Sigmoid colon (tissue), 7 donors: ENCODE measurements at places on chromosomes 11 and 22.

DNA sequence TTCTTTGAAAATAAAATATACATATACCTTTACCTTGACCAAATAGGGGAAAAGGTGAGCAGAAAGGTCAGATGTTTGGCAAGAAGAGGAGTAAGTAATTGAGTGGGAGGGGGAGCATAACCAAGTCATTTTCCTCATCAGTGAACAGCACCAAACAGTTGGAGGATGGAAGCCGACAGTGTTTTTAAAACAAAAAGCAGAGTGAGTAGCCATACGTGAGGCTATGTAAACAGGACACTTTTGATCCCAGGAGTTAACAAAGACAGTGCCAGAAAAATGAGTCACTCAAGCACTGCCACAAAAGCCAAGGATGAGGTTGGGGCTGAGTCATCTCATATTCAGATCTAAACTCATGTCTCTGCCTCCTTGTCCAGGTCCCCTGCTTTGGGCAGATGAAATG is 734.7 kb downstream of the KCNA4 start:
- no peak for DNase-seq

- no peak for DNase-seq
Observed at GRCh38 chr11:130194241-130195023, 34.9 kb downstream of the ST14 start.

DNA sequence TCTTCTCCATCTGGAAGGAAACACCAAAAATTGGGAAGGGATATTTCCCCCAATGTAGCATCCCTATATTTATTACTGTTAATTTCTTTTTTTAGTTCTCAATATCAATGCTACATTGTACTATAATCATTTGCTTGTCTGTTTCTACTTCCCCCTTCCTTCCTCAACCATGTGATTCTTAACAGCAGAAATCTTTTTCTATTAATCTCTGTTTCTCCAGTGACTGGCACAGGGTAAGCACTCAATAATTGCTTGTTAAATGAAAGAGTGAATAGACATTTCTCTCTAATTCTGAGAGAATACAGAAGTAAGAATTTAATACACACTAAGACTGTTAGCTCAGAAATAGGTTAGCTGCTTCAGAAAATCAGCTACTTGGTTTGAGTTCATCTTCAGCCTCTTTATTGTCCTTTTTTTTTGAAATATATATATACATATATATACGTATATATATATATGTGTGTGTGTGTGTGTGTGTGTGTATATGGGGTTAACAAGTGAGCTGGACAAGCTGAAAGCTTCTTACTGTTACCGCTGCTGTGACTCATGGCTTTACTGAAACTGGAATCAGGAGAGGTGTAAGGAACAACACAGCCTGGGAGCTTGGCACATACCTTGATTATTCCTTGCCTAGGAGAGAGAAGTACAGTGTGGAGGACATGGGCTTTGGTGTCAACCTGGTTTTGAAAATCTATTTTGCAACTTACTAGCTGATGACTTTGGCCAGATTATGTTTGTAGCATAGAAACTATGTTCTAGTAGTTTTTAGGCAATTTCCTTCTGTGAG is 26.2 kb upstream of the PDE3B start:
- DNase-seq: no peak

GRCh38 chr22:40203572-40203971 is 25.8 kb downstream of the TNRC6B start:
- no peak for DNase-seq

DNA sequence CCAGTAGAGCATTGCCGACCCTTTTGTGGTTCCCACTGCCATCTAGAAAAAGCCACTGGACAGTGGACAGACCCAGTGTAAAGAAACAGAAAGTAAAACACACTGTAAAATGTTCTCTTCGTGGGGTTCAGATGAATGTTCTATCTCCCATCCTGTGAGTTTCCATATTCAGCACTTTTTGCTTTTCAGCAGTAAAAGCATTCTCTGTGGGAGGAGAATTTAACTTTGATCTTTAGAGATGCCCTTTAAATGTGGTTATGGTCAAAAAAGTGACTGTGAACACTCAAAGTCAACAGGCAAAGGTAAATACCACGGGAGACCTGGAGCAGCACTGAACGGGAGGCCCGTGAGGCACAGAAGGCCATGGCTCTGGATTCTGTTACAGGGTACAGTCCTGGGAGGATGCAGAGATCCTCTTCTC is 53.9 kb downstream of the FLI1 start:
- DNase-seq: no peak

DNA sequence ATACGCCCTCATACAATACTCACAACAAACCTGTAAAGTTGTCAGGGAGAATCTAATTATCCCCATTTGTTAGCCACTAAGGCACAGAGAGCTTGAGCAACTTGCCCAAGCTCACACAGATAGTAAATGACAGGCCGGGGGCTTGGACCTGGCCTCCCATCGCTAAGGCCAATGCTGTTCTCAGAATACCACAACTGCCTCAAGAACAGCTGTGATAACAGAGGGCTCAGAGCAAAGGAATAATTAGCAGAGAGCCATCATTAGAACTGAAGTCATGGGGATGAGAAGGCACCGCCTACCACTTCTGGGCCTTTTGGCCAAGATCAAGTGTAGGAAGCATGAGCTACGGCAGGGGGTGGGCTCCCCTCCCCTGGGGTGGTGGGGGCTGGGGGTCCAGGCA is 98.6 kb downstream of the FEZ1 start:
- DNase-seq: no peak

DNA sequence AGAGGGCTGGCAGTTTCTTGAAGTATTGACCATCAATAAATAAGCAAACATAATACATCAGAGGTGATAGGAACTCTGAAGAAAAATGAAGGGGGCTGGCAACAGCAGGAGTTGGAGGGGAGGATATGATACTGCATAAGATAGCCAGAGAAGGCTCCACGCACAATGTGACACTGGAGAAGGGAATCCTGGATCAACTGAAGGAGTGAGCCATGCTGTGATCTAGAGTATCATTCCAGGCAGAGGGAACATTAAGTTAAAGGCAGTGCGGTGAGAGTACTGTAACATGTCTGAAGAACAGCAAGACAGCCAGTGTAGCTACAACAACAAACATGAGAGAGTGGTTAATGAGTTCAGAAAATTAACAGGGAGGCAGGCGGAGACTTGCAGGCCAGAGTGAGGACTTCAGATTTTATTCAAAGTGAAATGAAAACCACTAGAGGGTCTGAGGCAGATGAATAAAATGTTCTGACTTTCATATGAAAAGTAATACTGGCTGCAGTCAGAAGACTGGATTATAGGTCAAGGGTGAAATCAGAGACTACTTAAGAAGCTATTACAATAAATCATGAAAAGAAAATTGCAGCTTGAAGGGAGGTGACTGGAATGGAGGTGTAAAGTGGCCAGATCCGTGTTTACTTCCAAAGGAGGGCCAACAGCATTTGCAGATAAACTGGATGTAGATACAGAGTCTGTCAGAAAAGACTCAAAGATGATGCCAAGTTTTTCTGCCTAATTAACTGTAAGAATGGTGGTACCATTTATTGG is 49.4 kb downstream of the RRAS2 start:
- no peak for DNase-seq

DNA sequence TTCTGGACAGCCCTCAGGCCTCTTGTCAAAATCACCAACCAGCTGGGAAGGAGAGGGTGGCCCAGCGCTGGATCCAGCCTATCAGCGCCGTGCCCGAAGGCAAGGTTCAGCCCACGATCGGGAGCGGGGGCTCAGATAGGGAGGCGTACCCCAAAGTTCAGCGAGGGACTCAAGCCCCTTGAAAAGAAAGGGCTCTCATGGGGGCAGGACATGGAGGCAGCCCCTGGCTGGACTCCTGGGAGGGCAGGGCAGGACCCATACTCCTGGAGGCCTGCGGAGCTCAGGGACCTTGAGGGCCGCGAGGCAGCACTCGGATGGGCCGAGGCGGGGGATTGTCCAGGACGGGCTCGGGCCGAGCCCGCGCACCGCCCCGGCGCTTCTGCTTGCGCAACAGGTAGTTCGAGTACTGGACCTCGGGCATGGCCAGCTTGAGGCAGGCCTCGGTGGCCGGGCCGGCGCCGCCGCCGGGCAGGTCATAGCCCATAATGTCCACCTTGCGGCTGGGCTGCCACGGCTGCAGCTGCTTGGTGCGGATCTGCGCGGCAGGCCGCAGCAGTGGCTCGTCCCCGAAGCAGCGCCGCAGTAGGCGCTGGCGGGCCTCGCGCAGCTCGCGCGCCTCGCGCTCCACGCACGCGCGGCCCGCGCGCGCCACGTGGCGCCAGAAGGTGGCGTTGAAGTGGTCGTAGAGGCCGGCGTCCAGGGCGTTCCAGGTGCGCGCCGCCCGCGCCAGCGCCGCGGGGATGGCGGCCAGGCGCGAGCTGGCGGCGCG is 6.5 kb downstream of the GAL3ST3 start:
- no peak for DNase-seq

- DNase-seq: no peak
Observed at GRCh38 chr11:89489930-89490329, 1.2 kb downstream of the NOX4 start.

DNA sequence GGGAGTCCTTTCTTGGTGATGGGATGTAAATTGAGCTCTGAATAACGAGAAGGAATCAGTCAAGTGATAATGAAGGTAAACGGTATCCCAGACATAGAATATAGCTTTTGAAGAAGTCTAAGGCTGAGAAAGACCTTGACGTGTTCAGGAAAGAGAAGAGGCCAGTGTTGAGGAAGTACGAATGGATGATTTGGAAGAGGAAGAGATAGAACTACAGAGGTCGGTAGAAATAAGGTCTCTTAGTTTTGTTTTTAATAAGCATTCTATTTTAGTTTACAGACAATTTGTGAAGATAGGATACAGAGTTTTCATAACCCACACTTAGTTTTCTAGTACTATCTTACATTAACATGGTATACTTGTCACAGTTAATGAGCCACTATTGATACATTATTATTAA is 1598.1 kb downstream of the FAM181B start:
- no peak for DNase-seq

DNA sequence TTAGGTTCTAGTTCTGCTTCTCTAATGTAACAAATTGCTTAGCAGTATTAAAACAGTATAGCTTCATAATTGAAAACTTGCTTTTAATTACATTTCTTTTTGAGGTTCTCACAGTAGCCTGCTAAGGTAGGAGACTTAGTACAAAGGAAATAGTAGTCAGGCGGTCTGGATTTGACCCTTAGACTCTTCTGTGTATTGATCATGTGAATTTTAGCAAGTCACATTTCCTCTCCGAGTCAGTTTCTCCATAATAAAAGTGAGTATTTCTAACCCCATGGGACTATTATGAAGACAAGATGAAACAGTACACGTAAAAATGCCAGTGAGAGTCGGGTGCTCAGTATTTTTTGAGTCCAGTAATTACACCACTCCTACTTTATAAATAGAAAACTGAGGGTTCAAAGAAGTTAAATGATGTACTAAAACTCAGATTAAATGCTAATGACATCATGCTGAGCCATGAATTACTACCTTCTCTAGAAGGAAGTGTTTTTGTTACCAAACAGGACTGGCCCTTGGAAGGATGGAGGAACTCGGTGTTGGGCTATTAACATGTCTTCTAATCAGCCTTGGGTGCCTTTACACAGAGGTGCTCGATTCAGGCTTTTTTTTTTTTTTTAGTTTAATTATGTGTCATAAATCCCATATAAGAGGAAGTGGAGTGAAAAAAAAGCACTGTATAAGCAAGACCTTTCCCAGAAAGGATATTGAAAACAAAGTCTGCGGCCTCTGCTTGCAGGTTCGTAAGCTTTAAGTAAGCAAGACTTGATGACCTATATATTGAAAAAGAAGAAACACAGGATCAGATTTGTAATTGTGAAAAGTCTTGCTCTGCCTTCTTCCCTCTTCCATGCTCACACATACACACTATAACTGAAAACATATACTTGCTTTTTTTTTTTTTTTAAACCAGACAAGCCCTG is 109.0 kb downstream of the EMSY start:
- DNase-seq: no peak

- no peak for DNase-seq
Observed at GRCh38 chr11:34929794-34930763, 13.7 kb downstream of the PDHX start.

DNA sequence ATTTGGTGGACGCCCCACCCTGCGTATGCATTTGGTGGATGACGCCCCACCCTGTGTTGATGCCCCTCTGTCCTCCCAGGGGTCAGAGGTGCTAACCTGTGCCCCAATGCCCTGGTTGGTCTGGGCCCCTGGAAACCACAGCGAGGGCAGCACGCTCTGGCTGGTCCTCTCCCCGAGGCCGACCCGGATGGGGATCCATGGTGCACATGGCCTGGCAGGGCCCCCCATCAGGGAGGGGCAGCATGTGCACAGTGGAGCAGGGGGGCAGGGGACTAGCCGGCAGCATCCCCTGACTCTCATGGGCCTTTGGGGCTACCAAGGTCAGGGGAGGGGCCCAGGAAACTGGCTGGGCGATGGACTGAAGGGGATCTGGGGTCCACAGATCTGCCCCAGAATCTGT is 7.6 kb upstream of the MUC5AC start:
- no peak for DNase-seq

DNA sequence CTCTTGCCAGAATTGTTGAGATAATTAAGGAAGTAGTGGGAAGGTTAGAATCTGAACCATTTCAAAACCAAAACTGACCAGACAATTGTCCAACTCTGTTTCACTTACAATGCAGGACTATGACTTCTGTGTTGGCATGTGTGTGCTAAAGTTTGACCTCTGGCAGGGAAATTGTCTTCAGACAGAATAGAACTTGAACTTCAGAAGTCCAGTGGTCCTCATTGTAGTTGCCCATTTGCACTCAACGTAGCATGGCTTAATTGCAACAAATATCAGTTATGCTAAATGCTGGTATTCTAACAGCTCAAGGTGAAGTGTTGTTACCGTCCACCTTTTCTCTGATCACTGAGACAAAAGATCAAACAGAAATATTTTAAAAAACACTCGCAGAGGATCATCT is 47.2 kb downstream of the BLID start:
- no peak for DNase-seq

DNA sequence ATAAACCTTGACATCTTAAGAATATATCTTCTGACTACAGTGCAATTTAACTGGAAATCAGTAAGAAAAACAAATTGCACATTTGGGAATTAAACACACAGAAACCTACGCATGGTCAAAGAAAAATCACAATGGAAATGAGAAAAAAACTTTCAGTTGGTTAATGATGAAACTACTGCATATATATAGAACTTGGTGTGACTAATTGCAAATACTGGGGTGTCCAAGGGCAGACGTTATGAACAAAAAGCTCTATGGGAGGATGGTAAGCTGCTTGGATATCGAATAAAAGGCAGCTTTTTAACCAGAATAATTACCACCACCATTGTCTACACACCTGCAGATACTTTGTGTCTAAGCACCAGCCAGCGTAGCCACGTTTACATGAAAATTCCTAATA is 791 bp downstream of the GDPD4 start:
- no peak for DNase-seq

GRCh38 chr11:27390318-27391295 is 27.6 kb upstream of the CCDC34 start:
- no peak for DNase-seq

DNA sequence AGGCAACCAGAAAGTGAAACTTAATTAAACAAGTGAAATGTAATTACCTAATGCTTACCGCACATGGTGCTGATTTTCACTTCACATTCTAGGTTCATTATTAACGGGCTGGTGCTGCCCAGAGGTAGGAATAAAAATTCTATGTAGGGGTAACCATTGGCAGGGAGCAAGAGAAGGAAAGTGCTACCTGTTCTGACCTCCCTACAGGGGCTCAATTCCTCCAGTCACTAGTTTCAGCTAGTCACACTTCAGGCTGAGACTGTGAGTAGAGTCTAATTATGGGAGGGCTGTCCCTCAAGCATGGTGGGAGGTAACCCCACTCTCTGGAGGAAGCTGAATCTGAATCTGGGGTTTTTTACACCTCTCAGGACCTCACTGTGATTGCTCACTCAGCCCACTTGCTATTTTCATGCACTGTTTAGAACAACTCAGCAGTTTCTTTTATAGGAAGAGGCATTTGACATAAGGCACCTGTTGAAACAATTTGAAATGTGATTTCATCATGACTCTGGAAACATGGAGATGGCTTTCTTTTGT is 75.4 kb downstream of the MAML2 start:
- no peak for DNase-seq
